SK-N-SH treated with all-trans-retinoic acid at 6 μM for 48 hours (cell line): ENCODE measurements at places on chromosomes 3 and 15.

GRCh38 chr15:42457445-42458442 lies 33.2 kb downstream of the ZNF106 start:
- ATAC-seq, result peak; percentile 95

- ATAC-seq, result no peak
Measured at GRCh38 chr15:96344060-96344705, 13.7 kb downstream of the NR2F2 start.

DNA sequence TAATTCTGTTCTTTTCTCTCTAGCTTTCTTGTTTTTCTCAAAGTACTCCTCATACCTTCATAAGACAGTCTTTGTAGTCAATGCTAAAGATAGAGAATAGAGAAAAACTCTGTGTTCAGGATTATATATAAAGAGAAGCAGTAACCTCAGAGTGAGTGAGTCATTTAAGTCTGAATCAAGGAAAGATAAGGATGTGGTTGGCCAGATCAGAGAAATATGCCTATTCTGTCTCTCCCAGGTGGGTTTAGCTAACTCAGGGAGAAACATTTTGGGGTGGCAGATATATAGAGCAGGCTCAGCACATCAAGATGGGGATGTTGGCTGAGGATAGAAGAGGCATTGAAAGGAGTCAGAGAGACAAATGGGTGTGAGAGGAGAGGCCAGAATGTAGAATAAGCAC lies 31.4 kb downstream of the GTF2E1 start:
- peak; percentile 33 for ATAC-seq

- no peak for ATAC-seq
Measured at GRCh38 chr15:41967506-41968206, 4.7 kb downstream of the EHD4 start.

- ATAC-seq, result no peak
Measured at GRCh38 chr15:48426044-48426443, 94.8 kb downstream of the DUT start.

DNA sequence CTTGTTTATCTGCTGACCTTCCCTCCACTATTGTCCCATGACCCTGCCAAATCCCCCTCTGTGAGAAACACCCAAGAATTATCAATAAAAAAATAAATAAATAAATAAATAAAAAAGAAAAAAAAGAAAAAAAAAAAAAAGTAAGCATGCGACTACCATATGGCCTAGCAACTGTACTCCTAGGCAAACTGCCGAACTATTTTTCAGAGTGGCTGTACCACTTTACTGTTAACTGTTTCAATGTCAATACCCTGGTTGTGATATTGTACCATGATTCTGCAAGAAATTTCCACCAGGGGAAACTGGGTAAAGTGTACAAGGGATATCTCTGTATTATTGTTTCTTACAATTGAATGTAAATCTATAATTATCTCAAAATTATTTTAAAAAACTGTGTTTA lies 41.3 kb upstream of the MAP4 start:
- ATAC-seq, result no peak

- ATAC-seq, result no peak
Measured at GRCh38 chr15:91793771-91794170, 59.7 kb upstream of the SLCO3A1 start.

GRCh38 chr15:58139989-58140522 lies 1.9 kb downstream of the AQP9 start:
- ATAC-seq, result no peak

- ATAC-seq, result peak; percentile 70
Measured at GRCh38 chr3:127628788-127629466, at the start of gene PODXL2. Gene PODXL2, plus strand, starts transcription at chr3:127629185. Its CDS starts 35 bp downstream, at chr3:127629220.

GRCh38 chr15:99438224-99438585 lies 127.6 kb upstream of the MEF2A start:
- no peak for ATAC-seq

GRCh38 chr15:100790786-100791265 lies 88.8 kb upstream of the ALDH1A3 start:
- no peak for ATAC-seq

- no peak for ATAC-seq
Measured at GRCh38 chr3:58296269-58296668, 9.8 kb upstream of the RPP14 start.

DNA sequence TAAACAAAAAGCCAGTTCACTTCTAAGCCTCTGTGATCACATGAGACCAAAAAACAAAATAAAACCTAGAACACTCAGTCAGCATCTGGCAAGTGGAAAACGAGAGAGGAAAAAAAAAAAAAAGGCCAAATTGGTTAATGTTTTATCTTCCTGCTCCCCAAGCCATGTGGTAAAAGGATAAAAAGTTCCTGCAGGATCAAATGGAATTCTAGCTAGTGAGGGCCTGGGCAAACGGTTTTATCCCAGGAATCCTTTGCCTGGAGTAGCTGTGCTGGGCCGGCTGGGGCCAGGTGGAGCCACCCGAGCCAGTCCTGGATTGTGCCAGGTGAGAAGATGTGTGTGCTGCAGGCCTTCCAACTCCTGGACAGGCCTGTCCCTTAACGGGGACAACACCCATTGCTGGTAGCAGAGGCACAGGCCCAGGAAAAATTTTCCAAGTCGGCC lies 13.2 kb downstream of the SMAD6 start:
- no peak for ATAC-seq

DNA sequence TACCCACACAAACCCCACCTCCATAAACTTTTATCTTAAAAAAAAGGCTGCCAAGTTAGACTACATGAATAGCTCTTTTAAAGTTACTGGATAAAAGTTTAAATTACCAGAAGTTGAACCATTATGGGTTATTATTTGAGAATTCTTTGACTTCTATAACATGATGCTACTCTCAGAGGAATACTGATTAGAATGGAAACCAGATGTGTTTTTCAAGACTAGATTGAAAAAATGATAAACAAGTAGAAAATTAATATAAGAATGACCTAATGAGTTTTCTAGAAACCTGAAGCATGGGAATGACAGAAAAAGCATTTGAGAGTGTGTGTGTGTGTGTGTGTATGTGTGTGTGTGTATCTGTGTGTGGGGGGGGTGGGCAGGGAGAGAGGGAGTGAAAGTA lies 12.4 kb upstream of the FGF7 start:
- no peak for ATAC-seq

- ATAC-seq, result peak; percentile 45
Measured at GRCh38 chr15:80473286-80474223, 69.4 kb downstream of the ARNT2 start.

DNA sequence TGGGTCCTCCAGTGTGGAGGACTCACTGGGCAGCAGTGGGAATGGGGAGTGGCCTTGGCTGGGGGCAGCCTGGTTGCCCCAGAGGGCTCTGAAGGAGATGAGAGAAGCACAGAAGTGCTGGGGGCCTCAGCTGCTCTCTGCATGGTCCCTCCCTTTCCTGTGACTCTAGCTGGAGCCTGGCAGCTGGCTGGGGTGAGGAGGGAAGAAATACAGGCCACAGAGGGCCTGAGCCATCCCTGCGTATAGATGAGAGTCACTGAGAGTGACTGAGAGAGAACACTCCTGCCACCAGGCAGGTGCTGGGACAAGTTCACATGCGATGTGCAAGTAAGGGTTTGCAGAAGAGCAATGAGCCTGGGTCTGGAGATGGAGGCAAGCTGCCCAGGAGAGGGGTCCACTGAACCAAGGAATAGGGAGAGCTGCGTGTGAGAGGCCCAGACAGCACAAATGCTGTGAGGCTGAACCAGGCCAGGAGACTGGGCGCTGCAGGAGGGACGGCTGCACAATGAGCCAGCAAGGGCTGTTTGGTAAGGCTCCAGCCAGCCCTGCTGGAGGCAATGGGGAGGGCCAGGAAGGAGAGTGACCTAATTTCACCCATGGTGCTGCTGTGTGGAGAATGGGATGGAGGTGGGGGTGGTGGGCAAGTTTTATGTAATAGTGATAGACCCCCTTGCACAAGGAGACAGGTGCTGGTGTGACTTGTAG lies 87.2 kb downstream of the CLSTN2 start:
- ATAC-seq, result no peak; the same call in 2 of the 3 replicates

- no peak; the same call in 2 of the 3 replicates for ATAC-seq
Measured at GRCh38 chr3:112013784-112014143, 15.0 kb downstream of the TAGLN3 start.

GRCh38 chr3:16255326-16255725 lies 9.4 kb downstream of the DPH3 start:
- ATAC-seq, result no peak

- ATAC-seq, result no peak
Measured at GRCh38 chr3:46372492-46373359, 2.0 kb downstream of the CCR5 start.

- ATAC-seq, result peak; percentile 71
Measured at GRCh38 chr3:196968233-196969133, at the start of gene PIGZ. Gene PIGZ, minus strand, starts transcription at chr3:196968833. Its CDS starts 16,802 bp downstream, at chr3:196952031.

DNA sequence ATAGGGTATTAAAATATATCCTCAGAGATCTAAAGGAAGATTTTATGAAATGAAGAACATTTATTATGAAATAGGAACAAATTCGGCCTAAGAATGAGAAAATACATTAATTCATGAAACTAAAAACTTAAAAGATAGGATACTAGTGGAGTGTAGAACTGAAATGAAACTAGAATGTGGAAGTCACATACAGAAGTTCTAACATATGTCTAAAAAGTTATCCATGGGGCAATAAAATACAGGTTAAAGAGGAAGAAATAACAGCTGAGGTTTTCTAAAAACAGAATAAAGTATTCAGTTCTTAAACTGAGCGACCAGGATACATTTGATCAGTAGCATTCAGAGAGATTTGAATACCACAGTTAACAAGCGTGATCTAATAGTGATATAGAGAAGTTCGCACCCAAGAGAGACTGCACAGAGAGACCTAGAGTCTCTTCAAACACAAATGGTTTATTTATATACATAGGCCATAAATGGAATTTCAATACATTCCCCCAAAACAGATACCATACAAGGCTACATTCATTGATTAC lies 85.9 kb downstream of the FEZF2 start:
- ATAC-seq, result no peak

GRCh38 chr3:39965997-39966396 lies 156.6 kb downstream of the MYRIP start:
- peak; percentile 45; the same call in 2 of the 3 replicates for ATAC-seq

DNA sequence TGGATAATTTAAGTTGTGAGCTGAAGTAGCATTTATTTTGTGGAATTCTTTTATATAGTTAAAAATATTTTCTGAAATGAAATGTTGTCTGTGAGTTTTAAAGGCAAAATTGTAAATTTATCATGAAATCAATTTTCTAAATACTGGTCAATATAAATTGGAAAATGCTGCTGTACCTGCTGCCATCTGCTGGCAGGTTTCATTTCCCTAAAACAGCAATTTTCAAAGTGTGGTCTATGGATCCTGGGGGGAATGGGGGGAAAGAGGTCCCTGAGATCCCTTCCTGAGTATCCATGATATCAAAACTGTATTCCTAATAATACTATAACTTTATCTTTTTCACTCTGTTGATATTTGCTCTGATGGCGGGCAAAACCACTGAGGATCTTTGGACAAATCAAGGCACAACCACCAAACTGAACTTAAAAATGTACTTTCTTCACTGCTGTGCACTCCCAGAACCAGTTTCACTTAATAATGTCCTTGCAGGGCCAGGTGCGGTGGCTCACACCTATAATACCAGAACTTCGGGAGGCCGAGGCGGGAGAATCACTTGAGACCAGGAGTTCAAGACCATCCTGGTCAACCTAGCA lies 17.2 kb upstream of the CCR4 start:
- peak; percentile 63; the same call in 2 of the 3 replicates for ATAC-seq

- ATAC-seq, result no peak
Measured at GRCh38 chr3:180306155-180306554, 269.4 kb upstream of the PEX5L start.

GRCh38 chr3:125437631-125438435 lies 62.7 kb upstream of the ZNF148 start:
- ATAC-seq, result peak; percentile 77

DNA sequence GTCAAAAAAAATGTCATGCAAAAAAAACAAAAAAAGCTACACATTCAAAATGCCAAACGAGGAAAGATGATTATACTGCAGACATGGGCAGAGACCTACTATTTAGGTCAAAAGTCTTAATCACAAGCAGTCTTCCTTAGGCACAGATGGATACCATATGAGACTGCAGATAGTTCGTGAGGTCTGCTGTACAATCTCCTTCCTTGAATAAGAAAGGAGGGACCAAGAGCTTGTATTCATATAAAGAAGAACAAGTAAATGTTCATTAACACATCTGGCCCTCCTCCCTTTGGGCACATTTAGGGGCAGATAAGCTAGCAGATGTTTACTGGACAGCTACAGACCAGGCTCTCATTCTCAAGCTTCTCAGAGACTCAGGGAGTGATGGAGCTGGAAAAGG lies 45.3 kb downstream of the ANXA2 start:
- ATAC-seq, result no peak

DNA sequence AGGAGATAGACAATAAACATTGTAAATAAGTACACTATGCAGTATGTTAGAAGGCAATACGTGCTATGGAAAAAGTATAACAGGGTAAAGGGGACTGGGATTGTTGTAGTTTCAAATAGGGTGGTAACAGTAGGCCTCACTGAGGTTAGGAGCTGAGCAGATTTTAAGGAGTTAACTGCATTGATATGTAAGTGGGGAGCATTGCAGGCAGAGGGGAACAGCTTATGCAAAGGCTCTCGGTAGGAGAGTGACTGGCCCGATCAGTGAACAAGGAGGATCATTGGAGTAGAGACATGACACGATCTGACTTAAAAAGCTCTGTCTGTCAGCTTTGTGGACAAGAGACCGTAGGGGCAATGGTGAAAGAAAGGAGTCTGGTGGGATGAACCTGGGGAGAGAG lies 46.8 kb downstream of the PCCB start:
- no peak for ATAC-seq

DNA sequence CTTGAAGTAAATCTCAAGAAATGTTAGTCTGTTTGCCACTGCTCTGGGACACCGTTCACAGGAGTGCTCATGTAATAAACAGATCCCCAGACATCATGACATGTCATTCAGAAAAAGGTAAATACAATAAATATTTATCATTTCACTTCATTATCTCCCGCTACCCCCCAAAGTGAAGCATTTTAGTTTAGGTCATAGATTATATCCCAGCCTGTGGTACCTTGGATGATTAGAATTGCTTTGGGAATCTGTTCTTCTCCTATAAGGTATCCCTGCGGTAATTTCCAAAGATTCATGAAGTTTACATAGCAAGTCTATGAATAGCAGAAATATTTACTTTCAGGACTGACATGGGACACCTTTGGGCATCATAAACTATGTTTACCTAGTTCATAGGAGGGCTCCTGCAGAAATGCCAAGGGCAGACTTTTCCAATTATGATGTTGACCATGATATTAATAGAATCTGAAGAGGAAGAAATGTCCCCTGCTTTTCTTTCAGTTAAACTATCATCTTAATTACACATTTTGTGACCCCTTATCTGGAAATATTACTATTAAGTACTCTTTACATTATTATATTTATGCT lies 268.0 kb downstream of the NAALADL2 start:
- no peak for ATAC-seq

DNA sequence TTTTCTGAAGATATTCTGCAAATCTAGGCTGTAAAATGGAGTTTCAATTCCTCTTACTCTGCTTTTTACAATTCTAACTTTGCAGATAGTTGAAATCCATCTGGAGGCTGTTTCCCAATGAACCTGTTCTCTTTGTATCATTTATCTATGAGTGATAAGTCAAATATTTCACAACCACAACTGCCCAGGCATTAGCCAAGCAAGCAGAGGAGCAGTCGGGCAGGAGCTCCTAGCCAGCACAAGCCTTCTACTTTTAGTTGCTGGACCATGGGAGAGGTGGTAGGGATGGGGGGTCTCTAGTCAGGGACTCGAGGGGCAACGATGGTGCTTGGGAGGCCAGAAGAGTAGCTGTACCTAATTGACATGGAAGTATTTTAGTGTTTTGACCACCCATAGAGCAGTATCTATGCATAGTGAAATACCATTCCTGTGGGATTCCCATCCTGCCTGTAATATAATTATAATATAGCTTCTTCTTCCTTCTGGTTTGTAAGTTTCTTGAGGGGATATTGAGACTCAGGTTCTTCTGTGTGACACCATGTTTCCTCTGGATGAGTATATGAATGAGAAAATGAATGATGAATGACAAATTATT lies 353.5 kb upstream of the IL12A start:
- ATAC-seq, result peak; percentile 55
